ENCODE measurements at places on chromosomes 5 and 9.

- no peak for DNase-seq
Observed at GRCh38 chr5:140273401-140273877, 29.5 kb downstream of the PFDN1 start.

DNA sequence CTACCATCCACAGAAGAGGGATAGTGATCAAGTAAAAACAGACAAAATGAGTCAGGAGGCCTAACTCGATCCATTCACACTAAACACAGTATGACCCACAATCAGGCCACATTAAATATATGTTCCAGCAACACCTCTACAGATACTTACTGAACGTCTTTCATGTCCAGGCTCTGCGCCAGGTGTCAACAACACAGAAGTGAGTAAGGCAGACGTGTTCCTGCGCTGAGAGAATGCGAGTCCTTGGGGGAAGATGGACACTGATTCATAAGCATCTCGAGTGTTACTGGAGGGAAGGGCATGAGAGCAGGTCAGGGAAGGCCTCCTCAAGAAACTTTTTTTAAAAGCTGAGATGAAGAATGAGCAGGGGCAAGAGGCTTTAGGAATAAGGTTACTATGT is 164.3 kb upstream of the CLINT1 start:
- DNase-seq = no peak

DNA sequence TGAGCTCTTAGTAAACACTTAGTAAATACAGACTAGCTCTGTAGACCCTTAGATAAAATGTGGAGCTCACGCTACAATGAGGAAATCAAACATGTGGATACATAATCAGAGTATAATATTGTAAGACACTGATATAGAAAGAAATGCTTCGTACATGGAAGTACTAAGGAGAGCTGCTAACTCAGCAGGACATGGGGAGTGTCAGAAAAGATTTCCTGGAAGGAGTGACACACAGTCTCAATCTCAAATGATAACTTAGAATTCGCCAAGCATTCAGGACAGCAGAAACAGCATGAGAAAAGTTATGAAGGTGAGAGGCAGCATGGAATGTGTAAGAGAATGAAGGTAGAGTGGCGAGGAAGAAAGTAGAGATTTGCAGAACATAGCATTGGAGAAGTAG is 80.8 kb downstream of the ZNF622 start:
- no peak for DNase-seq

- no peak for DNase-seq
Observed at GRCh38 chr5:71836559-71837112, 117.6 kb downstream of the CARTPT start.

GRCh38 chr9:134942011-134942787 is 24.5 kb upstream of the FCN1 start:
- no peak for DNase-seq

- DNase-seq = no peak
Observed at GRCh38 chr9:131734165-131734610, 5.7 kb downstream of the RAPGEF1 start.

GRCh38 chr9:124805186-124805585 is 28.3 kb downstream of the OLFML2A start:
- DNase-seq = no peak

GRCh38 chr5:141753971-141754713 is 72.1 kb upstream of the ARAP3 start:
- DNase-seq = no peak

DNA sequence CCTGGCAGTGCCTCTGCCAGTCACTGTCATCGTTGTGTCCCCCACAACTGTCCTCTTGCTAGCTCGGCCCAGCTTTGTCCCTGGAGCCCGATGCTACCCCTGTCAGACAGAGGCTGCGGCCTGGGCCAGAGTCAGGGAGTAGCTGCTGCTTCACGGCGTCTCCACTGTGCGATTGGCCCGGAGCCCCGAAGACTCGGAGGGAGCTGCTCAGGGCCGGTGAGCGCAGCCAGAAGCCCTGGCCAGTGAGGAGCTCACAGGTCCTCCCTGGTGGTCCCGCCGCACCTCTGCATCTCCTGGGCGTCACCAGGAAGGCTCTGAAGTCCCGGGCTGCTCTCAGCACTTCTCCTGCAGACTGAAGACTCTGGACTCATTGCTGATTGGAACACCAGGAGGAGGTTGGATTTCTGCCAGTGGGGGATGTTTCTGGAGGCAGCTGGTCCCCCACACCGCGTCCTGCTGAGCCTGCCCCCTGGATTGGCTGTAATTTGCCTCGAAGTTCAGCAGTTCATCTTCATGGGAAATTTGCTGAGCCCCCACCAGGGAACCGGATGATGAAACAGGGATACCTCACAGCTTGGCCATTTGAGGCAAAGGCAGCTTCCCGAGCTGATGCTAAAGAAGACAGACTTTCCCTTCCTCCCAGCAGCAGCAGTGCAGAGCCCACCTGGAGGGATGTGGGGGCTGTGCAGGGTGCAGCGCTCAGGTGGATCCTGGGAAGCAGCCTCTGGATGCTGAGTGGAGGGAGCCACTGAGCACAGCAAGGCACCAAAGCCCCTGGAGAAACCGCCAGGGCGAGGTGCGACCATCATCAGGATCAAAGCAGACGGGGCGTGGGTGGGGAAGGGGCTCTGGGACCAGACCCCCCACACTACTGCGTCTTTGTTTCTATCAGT is 45.6 kb downstream of the USP20 start:
- no peak for DNase-seq

GRCh38 chr5:62771341-62771740 is 192.7 kb downstream of the LRRC70 start:
- no peak for DNase-seq

DNA sequence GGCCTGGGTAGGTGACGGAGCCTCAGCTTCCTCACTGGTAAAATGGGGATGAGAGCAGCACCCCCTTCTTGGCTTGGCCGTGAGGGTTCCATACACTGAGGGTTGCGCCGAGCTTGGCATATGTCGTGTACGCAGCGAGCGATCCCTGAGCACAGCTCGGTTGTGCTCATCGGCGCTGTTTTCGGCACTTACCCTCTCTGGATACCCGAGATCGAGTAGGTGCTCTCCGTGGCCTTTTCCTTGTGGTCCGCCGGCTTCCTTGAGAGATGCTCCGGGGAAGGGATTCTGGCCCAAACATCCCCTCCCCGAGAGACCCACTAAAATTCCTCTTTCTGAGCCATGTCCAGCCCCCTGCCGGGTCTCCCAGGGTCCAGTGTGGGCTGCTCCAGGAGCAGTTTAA is 40.0 kb upstream of the HMCN2 start:
- no peak for DNase-seq

GRCh38 chr9:16712787-16713186 is 157.7 kb downstream of the BNC2 start:
- no peak for DNase-seq

DNA sequence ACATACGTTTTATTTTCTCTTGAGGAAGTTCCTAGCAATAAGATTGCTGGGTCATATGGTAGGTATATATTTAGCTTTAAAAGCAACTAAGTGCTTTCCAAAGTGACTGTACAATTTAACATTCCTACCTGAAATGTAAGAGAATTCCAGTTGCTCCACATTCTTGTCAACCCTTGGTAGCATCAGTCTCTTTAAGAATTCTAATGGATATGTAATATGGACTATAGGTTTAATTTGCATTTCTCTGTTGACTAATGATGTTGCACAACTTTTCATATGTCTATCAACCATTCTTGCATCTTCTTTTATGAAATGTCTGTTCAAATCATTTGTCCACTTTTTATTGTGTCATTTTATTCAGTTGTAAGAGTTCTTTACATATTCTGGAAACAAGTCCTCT is 6.7 kb upstream of the RASEF start:
- no peak for DNase-seq

- DNase-seq = no peak
Observed at GRCh38 chr9:137972355-137972987, 94.9 kb downstream of the CACNA1B start.

GRCh38 chr5:165495829-165496380 is 1990.5 kb downstream of the MAT2B start:
- no peak for DNase-seq

GRCh38 chr9:127873886-127874285 is 3.6 kb downstream of the AK1 start:
- no peak for DNase-seq

DNA sequence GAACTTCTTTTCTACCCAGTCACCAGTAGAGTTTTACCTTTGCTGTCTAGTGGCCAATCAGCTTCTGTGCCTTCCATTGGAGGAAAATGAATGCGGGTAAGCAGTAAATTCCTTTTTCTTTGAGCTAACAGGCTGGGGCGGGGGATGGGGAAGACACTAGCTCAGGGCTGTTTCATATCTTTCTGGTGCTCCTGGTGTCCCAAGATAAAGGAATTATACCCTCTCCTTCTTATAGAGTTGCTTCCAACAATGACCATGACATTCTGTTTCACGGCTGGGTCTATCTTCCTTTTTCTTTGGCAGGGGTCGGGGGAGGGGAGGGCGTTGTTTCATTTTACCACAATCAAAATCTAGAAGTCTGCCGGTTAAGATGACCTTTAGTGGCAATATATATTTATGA is 51.2 kb upstream of the RPS23 start:
- no peak for DNase-seq

- peak; percentile 23 for DNase-seq
Observed at GRCh38 chr9:110255463-110256379, 586 bp downstream of the TXN start.

DNA sequence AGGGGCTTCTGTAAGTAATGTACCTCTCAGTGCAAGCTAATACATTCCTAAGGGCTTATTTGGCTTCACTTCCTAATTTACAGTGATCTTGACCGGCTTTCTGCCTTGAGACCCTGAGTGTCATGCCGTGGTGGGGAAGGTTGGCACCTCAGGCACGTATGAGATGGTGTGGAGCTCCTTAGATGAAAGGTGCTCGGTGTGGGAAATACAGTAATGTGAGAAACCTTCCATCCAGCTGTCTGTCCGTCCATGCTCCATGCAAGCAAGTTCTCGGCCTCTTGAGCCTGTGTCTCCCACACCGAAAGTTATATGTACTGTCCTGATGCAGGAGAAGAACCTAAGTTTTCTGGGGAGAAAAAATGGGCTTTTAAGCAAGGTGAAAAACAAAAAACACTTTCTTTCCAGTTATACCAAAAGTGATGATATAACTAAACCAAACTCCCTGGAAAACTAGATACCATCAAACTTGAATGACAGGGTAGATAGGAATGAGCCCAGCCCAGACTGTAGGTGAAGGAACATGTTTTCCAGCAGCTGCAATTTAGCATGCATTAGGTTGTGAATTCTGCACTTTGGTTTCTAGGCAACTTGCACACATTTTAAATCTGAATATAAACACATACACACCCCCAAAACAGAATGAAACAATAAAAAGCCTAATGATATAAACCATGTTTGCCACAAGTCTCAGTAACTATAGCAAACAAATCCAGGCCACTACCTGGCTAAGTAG is 279.6 kb downstream of the FANCC start:
- DNase-seq = no peak
